ENCODE measurements at places on chromosomes 3 and 15.

DNA sequence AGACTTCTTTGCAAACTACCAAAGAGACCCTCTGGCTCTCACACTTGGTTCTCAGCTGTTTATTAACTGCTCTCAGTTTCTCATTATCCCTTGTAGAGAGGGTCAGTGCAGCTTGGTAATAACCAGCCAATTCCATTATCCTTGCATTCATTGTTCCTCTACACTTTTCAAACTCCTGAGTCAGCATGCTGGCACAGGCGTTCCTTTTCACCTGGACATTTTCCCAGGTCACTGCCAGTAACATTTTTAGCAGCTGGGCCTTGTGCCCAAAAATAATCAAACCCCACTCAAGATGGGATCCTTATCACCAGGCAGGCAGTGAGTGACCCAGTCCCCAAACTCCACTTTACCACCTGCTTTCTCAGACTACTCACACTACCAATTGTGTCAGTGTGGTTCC is 4.8 kb upstream of the SUMF1 start:
- DNase-seq = no peak

GRCh38 chr3:150733373-150733935 is 29.5 kb downstream of the SIAH2 start:
- DNase-seq = no peak

- no peak for DNase-seq
Measured at GRCh38 chr3:49161808-49162530, 4.2 kb downstream of the CCDC71 start.

DNA sequence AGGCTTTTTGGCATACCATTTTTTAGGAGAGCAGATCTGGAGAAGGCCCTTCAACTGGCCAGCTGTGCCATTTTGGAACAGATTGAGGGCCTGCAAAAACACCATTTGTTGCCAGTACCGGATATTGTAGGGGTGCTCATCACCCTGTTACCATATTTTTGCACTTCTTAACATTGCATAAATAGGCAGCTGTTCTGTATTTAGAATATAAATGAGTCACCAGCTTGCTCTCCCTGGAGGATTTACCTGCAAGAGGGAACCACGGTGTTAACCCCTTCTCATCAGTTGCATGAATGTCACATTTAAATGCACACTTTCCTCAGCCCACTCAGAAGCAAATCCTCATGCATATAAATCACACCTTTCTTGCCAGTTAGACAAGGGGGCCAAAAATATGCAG is 435.6 kb downstream of the ROBO2 start:
- DNase-seq = no peak

GRCh38 chr3:11455956-11456355 is 183.8 kb downstream of the ATG7 start:
- no peak for DNase-seq

DNA sequence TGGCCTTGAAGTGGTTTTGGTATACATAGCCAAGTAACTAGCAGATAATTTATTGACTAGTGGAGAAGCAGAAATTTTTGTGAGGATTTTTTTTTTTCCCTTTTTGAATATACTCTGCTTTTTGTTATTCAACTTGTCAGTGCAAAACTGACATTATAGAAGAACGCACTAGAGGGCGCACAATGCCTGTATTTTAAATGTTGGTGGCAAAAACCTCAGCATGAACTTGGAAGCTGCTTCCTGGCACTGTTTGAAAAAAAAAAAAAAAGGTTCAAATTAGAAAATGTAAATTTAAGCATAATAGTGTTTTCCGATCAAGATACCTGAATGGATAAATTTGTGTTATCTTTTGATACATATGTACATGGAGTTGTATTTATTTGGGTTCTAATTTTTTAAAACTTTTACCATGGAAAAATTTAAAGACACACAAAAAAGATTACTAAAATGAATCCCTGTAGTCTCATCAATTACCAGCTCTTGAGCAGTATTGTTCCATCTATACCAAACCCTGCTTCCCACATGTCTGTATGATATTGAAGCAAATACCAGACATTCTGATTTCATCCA is 56.0 kb downstream of the SLC25A26 start:
- DNase-seq = peak; percentile 74

- peak; percentile 44 for DNase-seq
Measured at GRCh38 chr15:45268135-45268534, 16.1 kb downstream of the SLC28A2 start.

GRCh38 chr3:90007778-90008499 is 900.5 kb downstream of the EPHA3 start:
- DNase-seq = peak; percentile 21

DNA sequence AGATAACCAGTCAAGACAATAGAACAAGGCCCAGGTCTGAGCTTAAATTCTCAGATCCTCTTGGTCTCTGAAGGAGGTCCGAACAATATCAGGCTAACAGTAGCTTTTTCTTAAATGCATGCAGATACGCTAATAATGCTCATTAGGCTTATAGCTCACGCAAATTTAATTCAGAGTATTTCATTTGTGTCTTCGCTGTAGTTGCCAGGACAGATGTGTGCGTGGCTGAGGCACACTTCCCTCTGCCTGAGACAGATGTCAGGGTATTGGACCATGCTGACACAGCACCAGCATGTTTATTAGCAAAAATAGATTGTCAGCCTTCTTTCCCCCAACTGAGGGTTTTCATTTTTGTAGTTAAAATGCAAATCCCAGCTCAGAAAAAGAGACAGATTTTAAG is 102.9 kb upstream of the BFSP2 start:
- no peak for DNase-seq

- no peak for DNase-seq
Measured at GRCh38 chr3:133896002-133896761, 500 bp upstream of the RAB6B start.

GRCh38 chr3:196272826-196273225 is 14.7 kb downstream of the PCYT1A start:
- no peak for DNase-seq

- no peak for DNase-seq
Measured at GRCh38 chr15:80326270-80326669, 74.3 kb upstream of the CTXND1 start.

DNA sequence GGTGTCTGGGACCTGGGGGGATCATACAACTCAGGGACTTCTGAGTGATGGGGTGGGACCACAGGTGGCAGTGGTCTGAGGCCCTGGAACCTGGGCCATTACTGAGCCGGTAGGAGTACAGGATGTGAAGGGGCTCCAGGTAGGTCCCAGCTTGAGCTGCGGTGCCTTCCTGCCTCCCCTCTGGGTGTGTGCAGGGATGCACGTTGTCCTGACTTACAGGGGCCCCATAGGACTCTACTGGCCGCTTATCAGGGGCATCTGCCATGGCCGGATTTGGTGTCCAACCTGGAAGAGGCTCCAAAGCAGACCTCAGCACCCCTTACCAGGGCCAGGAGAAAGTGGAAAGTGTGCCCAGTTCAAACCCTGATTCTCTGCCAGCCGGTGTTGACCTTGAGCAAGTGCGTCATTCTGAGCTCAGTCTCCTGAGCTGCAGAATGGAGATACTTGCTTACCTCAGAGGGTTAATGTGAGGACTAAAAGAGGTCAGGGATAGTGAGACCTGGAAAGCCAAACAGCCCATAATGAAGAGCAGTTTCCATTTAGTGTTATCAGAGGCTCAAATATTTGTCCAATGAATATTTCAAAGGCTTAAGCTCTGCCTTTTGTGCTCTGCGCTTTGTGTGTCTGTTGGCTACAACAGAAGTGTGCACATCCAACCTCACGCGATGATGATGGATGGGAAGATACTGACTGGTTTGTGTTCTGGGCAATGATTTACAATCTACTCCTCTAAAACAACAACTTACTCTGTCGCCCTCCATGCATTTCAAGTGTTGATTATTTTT is 35.4 kb upstream of the ESYT3 start:
- no peak for DNase-seq

DNA sequence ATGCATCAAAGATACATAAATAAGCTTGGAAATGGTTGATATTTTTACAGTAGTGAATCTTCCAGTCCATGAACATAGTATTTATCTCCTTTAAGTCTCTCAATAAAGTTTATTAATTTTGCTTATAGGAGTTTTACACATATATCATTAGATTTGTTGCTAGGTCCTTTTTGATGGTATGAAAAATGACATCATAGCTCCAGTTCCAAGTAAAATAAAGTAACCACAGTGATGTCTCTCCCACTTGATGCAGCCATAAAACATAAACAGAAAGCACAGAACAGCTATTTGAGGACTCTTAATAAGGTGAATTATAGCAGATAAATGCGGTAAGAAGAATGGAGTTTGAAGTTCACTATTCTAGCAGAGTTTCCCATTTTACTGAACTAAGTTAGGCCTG is 20.8 kb downstream of the DMXL2 start:
- DNase-seq = no peak

GRCh38 chr3:18900994-18901393 is 247.3 kb upstream of the KCNH8 start:
- peak; percentile 41 for DNase-seq

DNA sequence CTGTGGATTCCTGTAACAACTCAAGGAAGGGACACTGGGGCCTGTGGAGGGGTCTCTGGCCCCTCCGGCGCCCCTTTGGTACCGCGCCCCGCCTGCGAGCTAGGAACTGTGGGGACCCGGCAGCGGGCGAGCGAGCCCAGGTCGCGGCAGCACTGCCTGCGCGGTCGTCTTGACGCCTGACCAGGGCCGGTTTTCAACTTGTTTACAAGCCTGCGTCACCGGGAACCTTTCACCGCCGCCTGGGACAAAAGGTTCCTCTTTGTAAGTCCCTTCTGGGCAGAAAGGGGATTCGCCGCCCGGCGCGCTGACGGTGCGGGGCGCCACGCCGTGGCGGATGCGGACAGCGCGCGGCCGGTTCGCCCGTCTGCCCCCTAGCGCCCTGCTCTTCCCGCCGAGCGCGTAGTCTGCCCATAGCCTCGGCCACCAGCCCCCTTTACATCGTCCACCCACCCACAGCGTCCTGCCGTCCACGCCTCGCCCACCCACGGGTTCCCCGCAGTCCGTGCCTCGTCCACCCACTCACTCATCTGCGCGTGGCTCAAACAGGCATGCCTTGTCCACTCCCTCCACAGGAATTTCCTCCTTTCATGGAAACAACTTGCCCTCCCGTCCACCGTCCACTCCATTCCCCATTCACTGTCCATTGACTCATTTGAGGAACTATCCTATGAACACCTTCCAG is 5.5 kb upstream of the CFAP100 start:
- DNase-seq = peak; percentile 92

DNA sequence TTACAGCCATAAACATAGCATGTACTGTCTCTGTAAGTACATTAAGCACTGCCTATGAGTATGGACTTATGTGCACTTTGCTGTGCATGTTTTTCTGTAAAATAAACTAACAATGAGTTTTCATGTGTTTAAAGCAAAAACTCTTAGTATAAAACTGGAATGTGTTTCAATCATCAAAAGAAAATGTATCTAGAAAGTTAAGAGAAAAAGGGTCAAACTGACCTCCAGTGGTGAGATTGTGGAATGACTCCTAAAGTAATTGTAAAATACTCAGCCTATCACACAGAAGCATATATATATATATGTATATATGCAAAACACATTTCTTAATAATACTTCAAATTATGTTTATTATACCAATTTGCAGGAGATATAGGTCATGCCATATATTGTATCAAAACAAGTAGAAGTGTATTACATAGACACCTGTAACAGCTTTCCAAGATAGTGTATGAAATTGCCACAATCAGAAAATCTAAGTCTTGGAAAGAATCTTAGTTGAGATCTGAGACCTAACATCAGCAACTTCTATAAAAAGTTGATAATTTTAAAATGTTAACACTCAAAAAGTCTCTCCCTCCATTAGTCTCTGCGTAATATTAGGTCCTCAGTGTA is 199.6 kb downstream of the FMN1 start:
- DNase-seq = no peak

DNA sequence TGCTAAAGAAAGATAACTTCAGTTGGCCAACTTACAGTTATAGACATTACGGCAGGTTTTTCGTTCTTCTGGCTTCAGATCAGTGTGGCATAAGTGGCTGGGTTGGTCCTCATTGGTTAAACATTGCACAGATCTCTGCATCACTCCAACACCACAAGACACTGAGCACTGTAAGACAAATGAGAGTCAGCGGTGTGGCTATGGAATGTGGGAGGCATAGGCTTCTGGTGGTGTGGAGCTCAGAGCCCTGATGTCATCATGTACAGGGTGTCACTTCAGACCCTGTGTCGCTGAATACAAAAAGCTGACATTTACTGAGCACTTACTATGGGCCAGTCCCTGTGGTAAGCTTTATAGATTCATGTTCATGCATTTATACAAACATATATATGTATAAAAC is 146.0 kb downstream of the ADAMTS9 start:
- DNase-seq = no peak

DNA sequence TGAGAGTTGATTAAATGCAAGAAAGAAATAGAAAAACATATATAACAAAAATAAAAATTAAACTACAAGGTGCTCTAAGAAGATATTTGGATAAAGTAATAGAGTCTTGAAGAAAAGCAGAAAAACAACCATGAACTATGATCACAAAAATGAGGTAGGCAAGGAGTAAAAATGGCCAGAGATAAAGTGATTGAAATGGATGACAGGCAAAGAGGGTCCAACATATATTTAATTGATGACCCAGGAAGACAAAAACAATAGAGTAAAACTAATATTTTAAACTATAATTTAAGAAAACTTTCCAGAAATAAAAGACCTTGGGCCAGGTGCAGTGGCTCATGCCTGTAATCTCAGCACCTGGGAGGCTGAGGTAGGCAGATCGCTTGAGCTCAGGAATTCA is 22.1 kb upstream of the WDR49 start:
- no peak for DNase-seq

GRCh38 chr3:59535791-59536221 is 486.0 kb upstream of the CFAP20DC start:
- no peak for DNase-seq

GRCh38 chr15:45496658-45497057 is 25.9 kb downstream of the SLC30A4 start:
- no peak for DNase-seq

GRCh38 chr3:108130701-108131474 is 40.1 kb upstream of the CD47 start:
- DNase-seq = no peak

GRCh38 chr3:152021951-152022461 is 148.6 kb downstream of the SUCNR1 start:
- no peak for DNase-seq

DNA sequence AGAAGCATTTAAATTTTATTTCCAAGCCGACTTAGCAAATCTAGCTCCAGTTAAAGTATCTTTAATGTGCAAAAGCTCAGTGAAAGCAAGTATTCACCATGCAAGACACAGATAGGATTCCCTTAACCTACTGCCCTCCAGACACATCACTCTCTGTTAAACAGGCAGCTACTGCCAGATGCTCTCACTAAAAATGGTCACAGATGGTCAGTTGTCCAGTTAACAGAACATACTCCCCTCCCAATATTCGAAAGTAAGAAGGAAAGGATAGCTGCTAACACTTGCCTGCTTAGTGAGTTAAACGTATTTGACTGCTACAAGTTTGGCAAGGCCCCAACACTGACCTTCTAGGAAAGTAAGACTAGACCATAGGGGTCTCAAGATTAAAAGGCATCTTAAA is 73.7 kb downstream of the PRTG start:
- DNase-seq = no peak

DNA sequence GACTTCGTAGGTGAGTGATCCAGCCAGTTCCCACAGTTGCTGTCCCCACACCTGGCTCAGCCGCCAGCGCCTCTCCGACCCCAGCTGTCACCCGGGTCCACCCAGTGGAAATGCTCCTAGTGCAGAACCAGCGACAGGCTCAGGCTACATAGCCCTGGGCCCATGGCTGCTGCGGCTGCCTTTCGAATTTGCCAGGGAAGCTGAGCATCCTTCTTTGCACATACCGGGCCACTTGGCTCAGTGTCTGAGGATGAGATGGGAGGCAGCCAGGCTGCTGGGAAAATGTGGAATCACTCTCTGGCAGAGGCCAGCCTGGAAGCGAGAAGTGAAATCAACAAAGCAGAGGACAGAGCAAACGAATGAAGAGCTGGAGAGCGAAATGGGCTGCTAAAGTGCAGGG is 80.1 kb downstream of the ST8SIA2 start:
- DNase-seq = no peak

- no peak for DNase-seq
Measured at GRCh38 chr3:143088835-143089234, 30.7 kb upstream of the CHST2 start.
